ENCODE measurements at places on chromosomes 5 and 9.
A peak's percentile ranks its signal among the peaks of the same experiment; 100 is the strongest.

DNA sequence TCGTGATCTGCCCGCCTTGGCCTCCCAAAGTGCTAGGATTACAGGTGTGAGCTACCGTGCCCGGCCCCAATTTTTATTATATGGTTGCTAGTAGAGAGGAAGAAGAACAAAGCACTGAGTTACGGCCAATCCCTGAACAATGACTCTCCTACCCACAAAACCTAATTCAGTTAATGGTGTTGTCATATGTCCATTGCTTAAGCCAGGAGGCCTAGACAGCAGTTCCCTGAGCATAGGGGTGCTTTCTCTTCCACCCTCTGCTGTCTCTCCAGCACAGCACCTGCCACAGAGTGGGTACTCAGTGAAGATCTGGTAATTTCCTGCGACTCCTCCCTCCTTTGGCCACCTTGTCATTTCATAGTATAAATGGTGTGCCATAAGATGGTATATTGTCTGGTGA is 21.4 kb upstream of the LTC4S start:
- DNase-seq: no peak

GRCh38 chr5:170095646-170096045 is 10.1 kb upstream of the FOXI1 start:
- peak; percentile 19 for DNase-seq

GRCh38 chr9:5364294-5365024 is 24.8 kb upstream of the RLN1 start:
- no peak for DNase-seq

- no peak for DNase-seq
Measured at GRCh38 chr5:14721990-14722656, 57.6 kb downstream of the OTULIN start.

DNA sequence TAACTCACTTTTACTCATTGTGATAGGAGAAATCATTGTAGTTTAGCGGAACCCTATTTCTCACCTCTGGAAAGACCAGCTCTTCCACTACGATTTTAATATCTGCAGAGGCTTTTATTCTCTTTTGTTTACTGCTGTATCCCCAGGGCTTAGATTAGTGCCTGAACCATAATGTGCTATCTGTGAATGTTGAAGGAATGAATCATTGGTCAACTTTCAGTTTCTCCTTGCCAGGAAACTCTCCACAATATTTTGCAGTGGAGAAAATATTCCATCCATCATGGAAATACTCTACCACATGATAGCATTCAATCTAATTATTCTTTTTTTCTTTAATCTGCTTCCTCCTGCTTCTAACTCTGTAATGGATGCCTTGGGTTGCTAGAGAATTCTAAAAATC is 263.5 kb upstream of the PTPRD start:
- no peak for DNase-seq

- no peak for DNase-seq
Measured at GRCh38 chr9:678897-679296, 162.6 kb upstream of the DMRT1 start.

GRCh38 chr9:38687389-38687842 is 32.5 kb downstream of the FAM240B start:
- peak; percentile 72 for DNase-seq

DNA sequence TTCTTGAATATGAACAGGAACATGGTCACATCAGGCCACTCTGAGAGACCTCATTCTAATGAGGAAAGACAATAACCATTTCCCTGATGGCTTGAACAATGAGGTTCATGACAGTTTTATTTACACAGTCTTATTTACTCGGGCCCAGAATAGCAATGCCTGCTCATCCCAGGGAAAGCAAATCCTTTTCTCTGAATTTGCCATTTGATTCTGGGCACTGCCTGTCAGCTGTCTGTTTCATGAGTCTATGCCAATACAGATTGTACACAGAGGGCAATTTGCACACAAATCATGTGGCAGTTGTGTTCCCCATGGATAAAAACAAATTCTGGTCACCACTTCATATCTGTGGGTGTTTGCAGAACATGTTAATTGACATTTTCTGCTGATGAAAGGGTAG is 492.5 kb downstream of the ACTL7B start:
- no peak for DNase-seq
